ENCODE measurements at places on chromosomes 11 and 22.

GRCh38 chr11:122309262-122309925 is 193.4 kb upstream of the BLID start:
- no peak for DNase-seq

GRCh38 chr11:103927535-103927934 is 108.9 kb upstream of the DDI1 start:
- DNase-seq: no peak

GRCh38 chr11:119361056-119361787 is 14.7 kb upstream of the MFRP start:
- no peak for DNase-seq

- no peak for DNase-seq
These were observed 5.2 kb upstream of the PTGDR2 start for GRCh38 chr11:60860943-60861342.

DNA sequence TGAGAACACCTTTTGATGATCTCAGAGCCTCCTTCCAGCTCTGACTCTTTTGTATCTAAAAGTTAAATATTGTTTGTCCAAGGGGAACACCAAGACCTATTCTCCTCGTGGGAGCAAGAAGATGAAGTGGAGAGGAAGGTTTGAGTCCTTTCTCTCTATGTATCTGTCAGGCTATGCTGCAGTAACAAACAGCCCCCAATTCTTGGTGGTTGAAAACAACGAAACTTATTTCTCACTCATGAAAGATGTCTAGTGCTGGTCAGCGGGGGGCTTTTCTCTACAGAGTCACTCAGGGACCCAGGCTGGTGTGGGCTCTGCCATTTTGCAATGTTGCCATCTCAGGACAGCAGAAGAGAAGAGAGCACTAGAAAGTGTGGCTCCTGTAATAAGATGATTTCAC is 6.2 kb upstream of the CRYBB2 start:
- DNase-seq: no peak

DNA sequence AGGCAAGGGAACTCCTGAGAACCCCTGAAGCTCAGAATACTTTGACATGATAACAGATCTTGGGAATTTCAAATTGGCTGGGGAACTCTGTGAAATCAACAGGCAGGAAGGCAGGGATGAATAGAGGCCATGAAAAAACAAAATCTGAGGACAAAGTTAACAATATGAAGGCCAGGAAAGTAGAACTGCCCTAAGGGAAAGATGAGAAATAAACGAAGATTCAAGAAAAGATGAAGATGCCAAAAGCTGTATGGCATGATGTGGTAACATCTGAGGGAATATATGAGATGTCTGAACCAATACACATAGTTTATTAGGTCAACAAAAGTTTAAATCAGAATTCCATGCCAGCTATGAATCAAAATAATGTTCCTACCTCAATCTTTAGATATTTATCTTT is 25.0 kb downstream of the SERGEF start:
- no peak for DNase-seq

DNA sequence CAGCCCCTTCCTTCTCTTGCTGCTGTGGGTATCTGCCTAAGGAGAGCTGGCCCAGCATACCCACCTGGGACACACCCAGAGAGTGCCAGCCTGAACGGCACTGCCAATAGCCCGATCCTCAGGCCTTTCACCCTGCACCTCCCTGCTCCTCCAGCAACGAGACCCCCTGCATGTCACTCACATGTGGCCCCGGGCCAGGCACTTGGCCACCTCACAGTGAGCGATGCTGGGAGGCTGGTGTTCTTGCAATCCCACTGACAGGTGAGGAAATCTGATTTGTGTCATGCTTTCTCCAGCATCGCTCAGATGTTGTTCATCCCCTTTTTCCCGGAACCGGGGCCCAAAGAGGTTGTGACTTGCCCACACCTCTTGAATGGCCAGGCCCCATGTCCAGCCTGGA is 20.5 kb downstream of the DAGLA start:
- DNase-seq: no peak

- no peak for DNase-seq
These were observed 798 bp downstream of the BCR start for GRCh38 chr22:23180893-23181720.

DNA sequence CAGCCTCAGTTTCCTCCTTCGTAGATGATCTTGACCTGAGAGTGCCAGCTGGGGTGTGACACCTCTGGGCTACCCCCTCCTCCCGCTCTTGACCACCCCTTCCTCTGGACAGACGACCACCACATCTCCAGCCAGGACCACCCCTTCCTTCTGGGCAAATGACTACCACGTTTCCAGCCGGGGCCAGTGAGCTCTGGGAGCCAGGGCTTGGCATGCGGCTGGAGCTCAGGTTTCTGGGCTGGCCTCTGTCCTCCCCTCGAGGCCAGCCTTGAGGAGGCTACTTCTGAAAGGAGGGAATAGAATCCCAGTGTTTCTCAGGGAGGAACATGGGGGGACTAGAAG is 120.9 kb downstream of the KCNQ1OT1 start:
- no peak for DNase-seq

GRCh38 chr11:39741066-39741465 is 1718.4 kb downstream of the LRRC4C start:
- DNase-seq: no peak

GRCh38 chr22:28252539-28252938 is 333.5 kb upstream of the PITPNB start:
- DNase-seq: no peak

DNA sequence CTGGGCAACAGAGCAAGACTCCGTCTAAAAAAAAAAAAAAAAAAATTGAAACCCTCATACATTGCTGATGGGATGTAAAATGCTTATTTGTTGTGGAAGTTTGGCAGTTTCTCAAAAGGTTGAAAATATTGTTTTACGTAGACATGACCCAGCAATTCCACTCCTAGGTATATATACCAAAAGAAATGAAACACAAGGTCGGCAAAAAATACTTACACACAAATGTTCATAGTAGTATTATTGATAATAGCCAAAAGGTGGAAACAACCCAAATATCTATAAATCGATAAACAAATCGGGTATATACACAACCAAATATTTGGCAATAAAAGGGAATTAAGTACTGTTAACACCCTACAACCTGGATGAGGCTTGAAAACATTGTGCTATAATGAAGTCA is 5.1 kb upstream of the ZNF143 start:
- no peak for DNase-seq

DNA sequence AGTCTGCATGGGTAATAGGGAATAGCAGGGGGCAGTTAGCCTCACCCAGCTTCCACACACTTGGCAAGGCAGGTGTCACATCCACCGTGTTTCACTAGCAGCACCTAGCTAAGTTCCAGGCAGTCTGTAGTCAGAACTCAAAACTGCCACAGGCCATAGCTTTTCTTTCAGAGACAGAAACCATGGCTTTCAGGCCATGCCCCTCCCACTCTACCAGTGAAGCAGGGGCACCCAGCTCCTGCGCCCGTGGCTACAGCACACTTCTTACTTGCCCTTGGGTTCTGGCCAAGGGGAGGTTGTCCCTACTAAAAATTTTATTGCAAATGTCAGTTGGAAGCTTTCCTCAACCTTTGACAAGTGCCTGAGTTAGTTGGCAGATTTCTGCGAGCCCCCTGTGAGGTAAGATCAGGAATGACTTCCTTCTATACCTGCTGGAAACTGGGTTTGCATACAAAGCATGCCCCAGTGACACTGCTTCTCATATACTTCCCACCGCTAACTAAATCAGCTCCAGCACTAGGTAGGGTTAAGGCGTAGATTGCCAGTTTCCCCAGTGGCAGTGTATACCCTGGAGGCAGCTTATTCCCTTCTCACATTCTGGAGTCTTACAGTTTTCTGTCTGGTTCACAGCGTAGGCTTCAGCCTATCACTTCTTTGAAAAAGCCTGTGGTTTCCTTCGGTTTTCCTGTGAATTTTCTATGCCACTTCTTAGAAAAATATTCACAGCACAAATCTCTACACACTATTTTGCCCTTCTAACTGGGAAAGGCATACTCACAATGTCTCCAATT is 139.0 kb upstream of the LUZP2 start:
- DNase-seq: no peak

- DNase-seq: no peak
These were observed 114.1 kb downstream of the LARGE1 start for GRCh38 chr22:33806191-33806590.

GRCh38 chr11:74311352-74311926 is at the start of gene P4HA3:
Gene P4HA3, minus strand, starts transcription at chr11:74311640. Its CDS starts 29 bp downstream, at chr11:74311611.
- peak; percentile 15 for DNase-seq

GRCh38 chr11:45423475-45424120 is 137.5 kb upstream of the SYT13 start:
- no peak for DNase-seq
